Posterior cingulate gyrus (tissue), 11 donors: ENCODE measurements at places on chromosomes 13 and 19.

DNA sequence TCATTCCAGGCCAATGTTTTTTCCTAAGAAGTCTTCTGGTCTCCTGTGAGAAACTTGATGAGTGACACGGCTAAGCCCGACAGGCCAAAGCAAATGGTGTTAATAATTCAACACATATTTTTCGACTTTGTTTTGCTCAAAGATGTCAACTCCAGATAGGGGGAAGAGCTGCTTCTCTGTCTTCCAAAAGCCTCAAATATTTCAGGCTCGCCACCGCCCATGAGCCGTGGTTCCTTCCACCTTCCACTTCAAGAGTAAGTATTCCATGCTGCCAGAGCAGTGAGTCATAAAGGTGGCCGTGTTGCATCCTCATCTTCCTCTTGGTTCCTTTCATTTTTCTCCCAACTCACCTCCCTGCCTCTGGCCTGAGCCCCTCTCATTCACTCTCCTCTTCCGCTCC, 272.6 kb downstream of the EFNB2 start:
- no peak for DNase-seq

DNA sequence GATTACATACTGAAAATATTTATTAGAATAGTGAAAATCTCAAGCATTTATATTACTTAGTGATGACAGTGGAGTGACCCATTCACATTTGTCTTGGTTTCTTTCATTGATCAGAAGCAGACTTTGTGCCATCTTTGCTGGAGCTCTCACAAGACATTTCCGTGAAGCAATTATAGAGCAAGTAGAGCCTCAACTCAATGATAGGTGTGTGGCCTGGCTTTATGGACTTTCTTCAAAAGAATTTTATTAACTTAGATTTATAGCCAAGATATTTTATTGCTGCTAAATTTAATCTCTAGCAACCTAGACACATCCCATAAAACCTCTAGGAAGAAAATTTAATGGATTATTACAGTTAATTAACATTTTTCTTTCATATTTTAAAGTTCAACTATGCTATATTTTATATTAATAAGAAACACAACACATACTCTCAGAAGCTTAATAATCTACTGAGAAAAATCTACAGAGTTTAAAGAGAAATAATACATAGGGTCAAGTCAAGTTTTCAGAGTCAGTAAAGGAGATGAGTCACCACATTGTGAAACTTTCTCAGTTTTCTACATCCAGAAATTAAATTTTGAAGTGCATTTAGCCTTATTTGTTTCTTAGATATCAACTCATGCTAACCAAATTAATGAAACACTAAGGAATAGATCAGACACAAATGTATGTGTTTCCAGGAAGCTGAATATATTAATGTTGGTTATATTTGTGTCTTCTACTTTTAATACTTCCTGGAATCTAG, 160.5 kb downstream of the LACC1 start:
- no peak for DNase-seq

- no peak for DNase-seq
Observed at GRCh38 chr19:6556480-6557195, 25.8 kb downstream of the TNFSF9 start.

DNA sequence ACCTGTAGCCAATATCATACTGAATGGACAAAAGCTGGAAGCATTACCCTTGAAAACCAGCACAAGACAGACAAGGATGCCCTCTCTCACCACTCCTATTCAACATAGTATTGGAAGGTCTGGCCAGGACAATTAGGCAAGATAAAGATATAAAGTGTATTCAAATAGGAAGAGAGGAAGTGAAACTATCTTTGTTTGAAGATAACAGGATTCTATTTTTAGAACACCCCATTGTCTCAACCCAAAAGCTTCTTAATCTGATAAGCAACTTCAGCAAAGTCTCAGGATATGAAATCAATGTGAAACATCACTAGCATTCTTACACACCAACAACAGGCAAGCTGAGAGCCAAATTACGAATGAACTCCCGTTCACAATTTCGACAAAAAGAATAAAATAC, 17.8 kb upstream of the CCNA1 start:
- DNase-seq, result no peak

- no peak for DNase-seq
Observed at GRCh38 chr13:51801631-51802099, 2.3 kb downstream of the DHRS12 start.
